Uterus (tissue), 4 donors: ENCODE measurements at places on chromosomes 16 and 17. TPM values are rescaled to one million over a fixed set of nuclear protein-coding genes. Genes with fewer than 3 reads are reported as not detected.

The KRT33B gene
- total RNA-seq, result not detected

The TEX19 gene
- total RNA-seq, result not detected

The KRT12 gene
- not detected for total RNA-seq

The CD300E gene
- total RNA-seq, result 0.88 TPM

The ACSM2B gene
- total RNA-seq, result not detected

The KRT27 gene
- total RNA-seq, result not detected

The PIK3R5 gene
- 5.6 TPM for total RNA-seq

DNA sequence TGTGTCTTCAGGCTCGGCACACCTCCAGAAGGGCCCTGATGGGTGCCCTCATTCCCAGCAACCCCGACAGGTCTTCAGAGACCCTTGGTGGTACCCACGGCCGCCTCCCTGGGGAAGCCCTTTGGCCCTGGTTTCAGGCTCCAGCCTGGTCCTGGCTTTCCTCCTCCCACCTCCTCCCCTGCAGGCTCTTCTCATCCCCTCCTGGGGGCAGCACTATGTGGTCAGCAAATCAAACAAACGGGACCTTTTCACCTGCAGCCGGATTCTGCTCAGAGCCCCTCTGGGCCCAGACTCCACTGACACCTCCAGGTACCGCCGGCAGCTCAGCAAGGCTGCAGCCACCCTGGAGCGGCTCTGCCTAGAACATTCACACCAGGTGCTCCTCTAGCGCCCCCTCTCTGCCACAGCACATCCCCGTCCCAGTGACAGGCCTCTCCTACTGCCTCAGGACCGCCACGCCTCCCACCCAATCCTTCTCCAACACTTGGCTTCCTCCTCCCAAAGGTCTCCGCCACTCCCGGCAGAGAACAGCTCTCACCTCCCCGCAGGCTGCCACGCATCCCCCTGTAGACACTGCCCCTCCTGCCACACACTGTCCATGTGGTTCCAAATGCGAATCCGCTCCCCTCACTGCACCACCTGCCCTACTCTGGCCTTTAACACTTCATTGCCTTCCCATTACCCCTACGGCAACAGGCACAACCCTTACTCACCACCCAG is 12.0 kb downstream of the CORO7 start:
- H3K27ac ChIP-seq, result no peak overlapping the region
- H3K4me1 ChIP-seq, result no peaks in the 10 kb centered on the region
- DNase-seq, result peak; percentile 33
- H3K36me3 ChIP-seq, result no peaks in the 10 kb centered on the region
- no peak overlapping the region for H3K4me3 ChIP-seq
- H3K27me3 ChIP-seq, result no peaks in the 10 kb centered on the region

DNA sequence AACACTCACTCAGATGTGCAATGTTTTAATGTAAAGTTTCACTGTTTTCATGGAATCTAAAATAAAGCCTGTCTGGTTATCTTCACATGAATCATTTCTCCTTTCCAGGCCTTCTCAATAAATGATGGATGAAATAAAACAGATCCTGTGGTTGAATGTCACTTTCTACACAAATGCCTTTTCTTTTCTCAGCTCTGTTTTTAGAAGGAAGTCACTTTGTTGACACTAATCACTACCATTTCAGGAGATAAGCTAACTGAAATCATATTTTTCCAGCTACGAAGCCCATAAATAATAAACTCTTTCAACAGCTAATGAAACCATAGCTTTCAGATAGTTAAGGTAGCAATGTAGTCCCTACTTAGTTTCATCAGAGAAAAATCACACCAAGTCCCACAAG is 17.9 kb downstream of the NME2 start:
- no peak overlapping the region for H3K4me3 ChIP-seq
- no peaks in the 10 kb centered on the region for H3K27me3 ChIP-seq
- H3K27ac ChIP-seq, result no peak overlapping the region

- H3K4me1 ChIP-seq, result peaks cover 26% of the 10 kb centered on the region
- H3K4me3 ChIP-seq, result no peak overlapping the region
- H3K27me3 ChIP-seq, result no peaks in the 10 kb centered on the region
- no peak overlapping the region for H3K27ac ChIP-seq
- H3K36me3 ChIP-seq, result no peaks in the 10 kb centered on the region
- no peak for DNase-seq
Measured at GRCh38 chr17:29613856-29614255, 8.9 kb downstream of the CORO6 start.

- peak overlapping the region; percentile 69 for H3K27ac ChIP-seq
- H3K4me1 ChIP-seq, result no peaks in the 10 kb centered on the region
- H3K4me3 ChIP-seq, result peak overlapping the region; percentile 47
- no peaks in the 10 kb centered on the region for H3K27me3 ChIP-seq
Measured at GRCh38 chr17:78185981-78186691, 716 bp downstream of the TK1 start.
